Fibroblast of skin of abdomen (primary cell): ENCODE measurements at places on chromosomes 6 and 20.

GRCh38 chr6:137033828-137034227 is 10.9 kb downstream of the IL20RA start:
- peak; percentile 6 for DNase-seq

GRCh38 chr6:150717419-150717818 is 117.7 kb downstream of the PLEKHG1 start:
- DNase-seq: no peak

DNA sequence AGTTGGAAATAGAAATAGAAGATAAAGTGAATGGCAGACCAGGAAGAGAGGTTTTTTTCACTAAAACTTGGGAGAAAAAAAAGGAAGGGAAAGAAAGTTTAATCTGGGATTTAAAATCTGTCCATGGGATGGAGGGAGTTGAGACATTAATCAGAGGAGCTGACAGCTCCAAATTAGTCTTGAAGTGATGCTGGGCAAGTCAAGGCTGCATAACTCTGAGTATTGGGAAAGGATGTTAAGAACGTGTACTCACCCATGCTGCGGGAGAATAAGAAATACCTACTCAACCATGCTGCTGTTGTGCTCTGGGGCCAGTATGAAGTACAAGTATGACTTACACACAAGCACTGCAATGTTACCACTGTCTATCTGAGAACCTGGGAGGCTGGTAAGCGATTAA is 47.5 kb downstream of the SNRNP48 start:
- DNase-seq: peak; percentile 37

GRCh38 chr6:142489722-142490610 is 188.2 kb downstream of the ADGRG6 start:
- peak; percentile 32 for DNase-seq

GRCh38 chr6:55397986-55398385 is 70.7 kb downstream of the GFRAL start:
- DNase-seq: no peak

DNA sequence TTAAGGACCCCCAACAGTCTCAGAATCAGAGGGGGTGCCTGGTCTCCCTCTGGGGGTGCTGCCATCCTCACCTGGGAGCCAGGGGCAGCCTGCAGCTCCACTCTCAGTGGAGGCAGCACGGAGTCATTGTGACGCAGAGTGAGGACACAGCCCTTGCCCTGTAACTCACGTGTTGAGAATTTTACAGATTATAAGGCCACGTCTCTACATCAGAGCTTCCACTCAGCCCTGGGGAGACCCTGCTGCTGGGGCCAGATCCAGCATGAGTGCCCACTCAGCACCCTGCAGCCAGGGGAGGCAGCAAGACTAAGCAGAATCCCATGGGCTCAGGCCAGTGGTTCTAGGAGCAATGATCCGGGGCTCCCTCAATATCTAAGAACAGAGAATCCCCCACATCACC is 137.4 kb upstream of the AFDN start:
- no peak for DNase-seq

DNA sequence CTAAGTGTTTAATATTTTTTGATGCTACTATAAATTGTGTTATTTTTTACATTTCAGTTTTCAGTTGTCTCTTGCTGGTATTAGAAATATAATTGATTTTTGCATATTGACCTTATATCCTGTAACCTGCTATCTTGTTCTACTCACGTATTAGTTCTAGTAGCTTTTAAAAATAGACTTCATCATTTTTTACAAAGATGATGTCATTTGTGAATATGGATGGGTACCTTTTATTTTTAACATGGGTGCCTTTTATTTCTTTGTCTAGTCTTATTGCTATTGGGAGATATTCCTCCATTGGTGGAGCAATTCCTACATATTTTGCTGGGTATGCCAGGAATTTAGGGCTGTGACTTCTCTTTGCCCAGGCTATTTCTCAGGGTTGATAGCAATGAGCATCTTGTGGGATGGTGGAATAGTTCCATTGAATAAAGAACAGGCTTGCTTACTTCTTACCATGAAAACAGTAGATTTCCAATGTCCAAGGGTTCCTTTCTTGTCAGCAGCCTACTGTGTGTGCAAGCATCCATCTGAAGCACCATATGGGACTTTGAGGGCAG is 149.7 kb downstream of the CARMIL1 start:
- DNase-seq: no peak

DNA sequence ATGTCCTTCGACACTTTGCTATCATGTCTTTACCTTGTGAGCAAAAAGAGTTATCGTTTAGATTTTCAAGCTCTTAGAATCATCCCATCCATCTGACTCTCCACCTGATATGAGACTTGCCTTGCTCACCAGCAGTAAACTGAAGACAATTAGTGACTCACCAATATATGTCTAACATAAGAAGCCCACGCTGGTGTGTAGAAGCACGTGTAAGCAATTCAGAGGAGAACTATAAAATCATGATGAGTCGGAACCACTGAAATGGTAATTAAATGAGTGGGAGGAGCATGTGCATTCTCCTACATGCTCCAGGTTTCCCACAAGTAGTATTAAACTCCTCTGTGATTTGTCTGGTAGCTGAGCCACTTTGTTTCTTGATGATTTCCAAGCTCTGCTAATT is 181.6 kb upstream of the RNF217 start:
- peak; percentile 20 for DNase-seq

GRCh38 chr6:136655239-136656014 is 105.2 kb upstream of the MAP7 start:
- peak; percentile 3 for DNase-seq

- no peak for DNase-seq
Observed at GRCh38 chr20:57675773-57676172, 34.0 kb downstream of the PMEPA1 start.
